ENCODE measurements at places on chromosomes 2 and 18.

- DNase-seq = no peak
These were observed 93.1 kb downstream of the PIK3C3 start for GRCh38 chr18:42048158-42048557.

DNA sequence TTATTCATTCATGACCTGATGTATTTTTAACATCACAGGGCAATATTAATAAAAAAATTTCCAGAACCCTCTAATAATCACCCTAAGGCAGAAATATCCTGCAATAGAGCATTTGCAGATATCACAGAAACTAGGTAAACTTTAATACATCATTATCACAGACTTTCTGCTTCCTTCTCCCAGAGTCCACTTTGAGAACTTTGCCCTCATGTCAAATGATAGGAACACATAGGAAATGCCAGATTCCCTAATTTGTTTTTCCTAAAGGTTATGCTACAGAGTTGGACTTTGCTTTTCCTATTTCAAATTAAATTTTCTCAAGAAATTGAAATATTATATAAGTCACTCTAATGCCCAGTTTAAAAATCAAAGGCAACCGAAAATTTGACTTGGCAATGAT, 352.8 kb upstream of the LRP1B start:
- DNase-seq = no peak

DNA sequence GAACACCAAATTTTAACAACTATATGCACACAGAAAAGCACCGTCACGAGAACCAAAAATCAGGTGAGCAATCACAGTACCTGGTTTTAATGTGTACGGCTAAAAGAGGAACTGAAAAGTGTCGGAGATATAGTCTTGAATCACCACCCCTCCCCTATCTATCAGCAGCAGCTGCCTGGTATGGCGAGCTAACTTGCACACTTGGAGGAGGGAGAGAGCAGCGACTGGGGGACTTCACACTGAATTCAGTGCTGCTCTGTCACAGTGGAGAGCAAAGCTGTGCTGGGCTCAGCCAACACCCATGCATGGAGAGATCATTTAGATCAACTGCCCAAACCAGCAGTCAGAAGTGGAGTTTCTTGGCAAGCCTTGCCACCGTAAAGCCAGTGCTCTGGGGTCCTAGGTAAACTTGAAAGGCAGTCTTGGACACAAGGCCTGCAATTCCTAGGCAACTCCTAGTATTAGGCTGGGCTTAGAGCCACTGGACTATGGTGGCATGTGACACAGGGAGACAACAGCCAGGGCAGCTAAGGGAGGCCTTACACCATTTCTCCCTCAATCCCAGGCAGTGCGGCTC, 89.2 kb upstream of the CD226 start:
- peak; percentile 54 for DNase-seq

DNA sequence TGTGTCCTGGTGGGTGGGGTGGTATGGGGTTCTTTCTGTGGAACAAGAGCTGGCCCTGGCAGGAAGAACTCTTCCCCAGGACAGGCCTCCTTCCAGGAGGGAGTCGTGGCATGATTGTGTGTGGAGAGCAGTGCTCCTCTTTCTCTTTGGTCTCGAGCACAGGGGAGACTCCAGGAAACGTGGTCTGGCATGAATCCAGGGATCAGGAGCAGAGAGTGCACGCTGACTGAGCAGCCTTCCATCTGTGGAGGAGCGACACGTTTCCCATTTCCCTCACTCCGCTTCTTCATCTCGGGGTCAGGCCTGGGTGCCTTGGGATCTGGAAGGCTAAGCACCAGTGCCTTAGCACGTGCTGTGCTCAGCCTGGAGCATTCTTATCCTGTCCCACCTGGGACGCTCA, 132.0 kb upstream of the HDAC4 start:
- no peak for DNase-seq

- no peak for DNase-seq
These were observed 21.9 kb downstream of the ATOH8 start for GRCh38 chr2:85775406-85776381.

DNA sequence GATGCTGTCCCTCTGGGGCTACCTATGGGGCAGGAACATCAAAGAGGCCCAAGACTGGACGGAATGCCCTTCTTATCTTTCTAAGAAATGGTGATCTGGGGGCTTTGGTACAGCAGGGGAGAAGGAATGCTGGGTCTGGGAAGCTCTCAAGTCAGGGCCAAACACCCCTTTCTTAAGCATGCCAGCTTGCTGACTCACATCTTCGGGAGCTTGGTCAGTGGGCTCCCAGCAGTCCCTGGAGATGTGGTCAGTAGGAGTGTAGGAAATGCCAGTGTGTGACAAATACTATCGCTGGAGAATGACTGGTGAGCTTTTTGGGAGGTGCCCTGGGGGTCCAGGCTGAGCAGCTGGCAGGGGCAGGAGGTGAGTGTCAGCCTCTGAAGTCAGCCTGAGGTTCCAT, 105.0 kb upstream of the CDC42EP3 start:
- DNase-seq = no peak

GRCh38 chr2:101151146-101151858, at the start of gene TBC1D8:
TSS of gene TBC1D8 (minus strand) at chr2:101151382. CDS start at chr2:101151253, 129 bp downstream.
- DNase-seq = peak; percentile 93

GRCh38 chr18:47108998-47109405, 41.3 kb downstream of the HDHD2 start:
- DNase-seq = no peak

GRCh38 chr2:102094917-102095316, 47.6 kb upstream of the IL1R1 start:
- DNase-seq = no peak

DNA sequence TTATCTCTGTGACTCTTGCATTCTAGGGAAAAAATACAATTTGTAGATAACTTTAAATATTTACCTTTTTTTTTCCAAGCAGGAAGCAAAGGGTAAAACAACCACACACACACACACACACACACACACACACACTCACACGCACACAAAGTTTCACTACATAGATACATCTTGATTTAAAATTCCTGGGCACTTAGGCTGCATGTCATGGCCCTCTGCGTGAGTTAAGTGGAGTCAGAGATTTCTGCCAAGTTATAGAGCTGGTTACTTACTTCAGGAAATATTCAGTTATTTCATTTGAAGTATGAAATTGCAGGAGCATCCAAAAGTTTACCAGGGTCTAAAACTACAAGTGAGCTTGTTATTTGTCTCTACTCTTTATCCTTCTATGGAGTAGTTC, 612.0 kb downstream of the IRS1 start:
- DNase-seq = no peak

DNA sequence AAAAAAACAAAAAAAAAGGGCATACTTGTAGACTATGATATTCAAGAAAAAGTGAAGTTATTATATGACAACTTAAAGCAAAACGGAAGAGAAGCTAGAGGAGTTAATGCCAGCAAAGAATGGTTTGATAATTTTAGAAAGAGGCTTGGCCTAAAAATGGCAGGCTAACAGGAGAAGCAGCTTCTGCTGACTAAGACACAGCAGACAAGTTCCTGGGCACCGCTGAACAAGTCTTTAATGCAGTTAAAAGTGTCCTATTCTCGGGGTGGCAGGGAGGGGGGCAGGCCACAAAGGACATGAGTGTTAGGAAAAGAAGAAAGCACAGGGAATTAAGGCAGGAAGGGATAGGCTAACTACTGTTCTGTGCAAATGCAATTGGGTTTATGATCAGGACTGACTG, 50.3 kb upstream of the GAREM2 start:
- no peak for DNase-seq

DNA sequence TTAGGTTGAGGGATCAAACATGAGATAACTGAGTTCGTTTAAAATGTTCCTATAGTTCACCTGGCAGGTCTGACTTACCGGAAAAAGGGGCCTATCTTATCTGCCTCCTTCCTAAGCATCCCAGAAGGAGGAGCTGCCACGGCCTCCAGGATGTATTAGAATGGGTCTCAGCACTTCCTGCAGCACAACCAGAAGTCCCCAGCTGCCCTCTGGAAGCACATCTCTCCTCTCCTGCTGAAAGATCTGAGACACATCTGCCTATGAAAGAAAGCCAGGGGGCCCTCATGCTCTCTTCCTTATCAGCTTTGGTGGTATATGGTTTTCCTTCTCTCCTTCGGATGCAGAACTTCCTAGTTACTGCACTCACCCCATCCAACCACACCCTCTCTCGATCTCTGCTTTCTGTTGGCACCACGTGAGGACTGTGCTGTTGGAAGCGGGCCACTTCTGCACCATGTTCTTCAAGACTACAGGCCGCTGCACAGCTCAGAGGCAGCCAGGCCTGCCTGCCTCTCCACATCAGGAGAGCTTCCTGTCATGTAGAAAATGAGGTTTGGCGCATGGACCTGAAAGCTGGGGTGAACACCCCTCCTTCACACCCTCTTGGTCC, 6.5 kb downstream of the IGFBP5 start:
- no peak for DNase-seq

DNA sequence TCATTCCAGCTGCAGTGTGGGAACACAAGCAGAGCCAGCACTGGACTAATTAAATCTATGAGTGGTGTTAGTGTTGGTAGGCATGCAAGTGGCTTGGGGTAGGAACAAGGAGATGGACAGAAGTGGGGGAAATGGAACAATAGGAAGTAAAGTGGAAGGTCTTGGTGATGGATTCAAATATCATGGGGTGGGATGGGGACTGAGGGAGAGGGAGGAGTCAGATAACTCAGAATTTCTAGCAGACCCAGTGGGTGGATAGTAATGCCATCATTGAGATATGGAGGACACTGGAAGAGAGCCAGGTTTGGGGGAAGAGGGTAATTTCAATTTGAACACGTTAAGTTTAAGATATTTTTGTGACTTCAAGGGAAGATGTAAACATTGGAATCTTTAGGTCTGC, 2.9 kb upstream of the LNPK start:
- no peak for DNase-seq

DNA sequence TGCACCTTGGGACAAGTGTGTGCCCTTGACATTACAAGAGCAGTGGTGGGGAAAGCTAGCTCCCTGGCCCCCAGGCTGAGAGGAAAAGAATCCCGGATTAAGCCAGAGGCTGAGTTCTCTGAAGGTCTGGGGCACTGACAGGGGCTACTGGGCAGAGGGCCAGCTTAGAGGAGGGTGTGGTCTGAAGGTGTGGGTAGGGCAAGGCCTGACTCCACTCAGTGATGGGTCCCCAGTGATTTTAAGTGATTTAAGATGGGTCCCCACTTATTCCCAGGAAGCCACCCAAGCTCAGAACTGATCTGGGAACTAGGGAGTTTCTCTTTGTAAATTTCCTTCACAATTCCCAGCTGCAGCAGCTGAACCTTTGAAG, 8.8 kb downstream of the TMEM37 start:
- DNase-seq = no peak

DNA sequence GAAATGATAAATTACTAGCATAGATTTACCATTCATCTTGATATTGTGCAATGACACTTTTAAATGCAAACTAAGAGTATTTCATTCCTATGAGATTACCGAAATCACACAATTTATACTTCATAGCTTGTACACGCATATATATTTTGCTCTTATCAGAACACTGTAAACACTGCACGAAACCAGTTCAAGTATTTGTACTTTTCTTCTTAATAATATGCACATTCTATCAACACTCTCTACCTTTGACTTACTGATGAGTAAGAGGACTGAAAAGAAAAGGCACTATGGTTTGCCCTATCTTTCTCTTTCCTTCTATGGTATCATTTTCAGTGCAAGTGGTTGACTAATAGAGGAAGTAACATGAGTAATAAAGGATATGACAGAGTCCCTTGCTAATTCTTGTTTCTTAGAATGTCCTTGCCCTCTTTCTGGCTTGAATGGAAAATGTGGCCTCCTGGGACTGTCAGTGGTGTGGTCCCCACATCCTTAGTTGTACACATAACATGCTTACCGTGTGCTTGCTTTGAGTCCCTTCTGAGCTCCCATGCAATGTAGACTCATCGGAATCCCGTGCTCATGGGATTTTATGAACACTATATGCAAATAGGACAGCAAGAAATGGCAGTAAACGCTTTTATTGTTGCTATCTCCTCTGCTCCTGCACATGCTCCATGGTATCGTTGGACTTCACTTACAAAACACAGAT, 363.5 kb upstream of the TNP1 start:
- DNase-seq = peak; percentile 53

GRCh38 chr2:197677483-197677882, 2.1 kb upstream of the RFTN2 start:
- no peak for DNase-seq

GRCh38 chr2:151792589-151792988, 35.6 kb downstream of the ARL5A start:
- DNase-seq = no peak

DNA sequence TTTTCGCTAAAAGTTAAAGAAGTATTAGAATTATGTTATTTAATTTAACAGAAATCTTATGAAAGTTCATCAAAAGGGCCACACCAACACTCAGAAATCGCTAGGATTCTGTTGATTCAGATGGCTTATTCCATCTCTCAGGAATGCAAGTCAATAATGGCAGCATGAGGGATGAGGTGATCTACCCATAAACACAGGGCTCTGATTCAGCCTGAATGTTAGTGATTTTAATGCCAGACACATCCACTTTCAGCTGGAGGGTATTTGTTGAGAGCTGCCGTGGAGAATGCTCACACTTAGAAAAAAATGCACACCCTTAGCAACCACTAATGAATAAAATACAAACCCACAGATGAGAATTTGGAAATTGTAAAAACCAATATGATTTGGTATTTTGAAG, 173.3 kb upstream of the ERBB4 start:
- DNase-seq = no peak

DNA sequence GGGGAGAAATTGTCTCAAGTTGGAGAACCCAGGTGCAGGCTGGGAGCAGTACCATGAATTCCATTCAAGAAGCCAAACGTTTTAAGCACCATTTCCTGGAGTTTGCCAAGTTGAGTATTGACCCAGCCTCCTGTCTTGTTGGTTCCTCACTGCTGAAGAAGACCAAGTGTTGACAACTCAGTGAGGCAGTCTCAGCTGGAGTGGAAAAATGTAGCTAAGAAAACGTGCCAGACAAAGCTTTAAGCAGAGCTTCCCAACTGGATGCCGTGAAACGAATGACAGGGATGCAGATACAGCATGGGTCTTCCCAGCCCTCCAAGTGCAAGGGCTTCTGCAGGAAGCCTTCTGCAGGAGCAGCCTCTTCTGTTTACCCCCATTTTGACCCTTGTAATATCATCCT, 778 bp upstream of the INPP1 start:
- DNase-seq = no peak

- DNase-seq = no peak
These were observed 285.9 kb downstream of the MYT1L start for GRCh38 chr2:2045141-2045540.

GRCh38 chr2:102783506-102784183, 21.8 kb downstream of the TMEM182 start:
- no peak for DNase-seq

DNA sequence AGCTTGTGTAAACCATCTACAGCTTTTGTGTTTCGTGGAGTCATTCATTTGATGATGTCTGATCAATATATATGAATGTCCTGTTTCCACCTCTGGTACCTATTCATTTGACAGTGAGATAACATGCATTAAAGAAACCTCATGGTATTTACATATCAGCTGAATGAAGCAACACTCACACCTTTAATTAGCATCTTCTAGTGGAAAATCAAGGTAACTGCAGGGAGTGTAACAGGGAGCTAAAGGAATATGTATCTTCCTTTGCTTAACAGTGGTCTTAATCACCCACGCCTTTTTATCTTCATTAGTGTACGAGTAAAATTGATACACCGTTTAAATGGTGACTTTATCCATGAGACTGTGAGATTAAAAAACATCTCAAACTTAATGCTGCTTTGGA, 15.6 kb downstream of the SLC39A10 start:
- no peak for DNase-seq
